BE2C (cell line): ENCODE measurements at places on chromosomes 5 and 9.

- DNase-seq = no peak
Observed at GRCh38 chr9:33148367-33149014, 18.6 kb downstream of the B4GALT1 start.

DNA sequence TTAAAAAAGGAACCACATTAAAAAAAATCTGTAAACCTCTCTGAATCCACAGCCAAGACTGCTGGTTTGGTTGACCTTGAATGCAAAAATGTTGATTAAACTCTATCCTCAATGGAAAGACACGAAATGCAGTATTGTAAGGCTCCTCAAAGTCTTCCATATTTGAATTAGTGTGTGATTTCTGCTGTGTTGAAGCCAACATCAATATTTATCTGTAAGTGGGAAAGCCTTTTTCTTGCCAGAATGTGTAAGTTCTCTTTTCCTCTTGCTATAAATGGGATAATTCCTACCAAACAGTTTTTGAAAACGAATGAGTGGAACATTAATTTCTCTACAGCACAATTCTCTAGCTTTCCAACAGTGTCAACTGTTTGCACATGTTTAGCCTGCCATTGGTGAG, 422.1 kb upstream of the TNC start:
- no peak for DNase-seq

- peak; percentile 87 for DNase-seq
Observed at GRCh38 chr5:139392678-139393496, 2.0 kb downstream of the PROB1 start.

GRCh38 chr5:102283102-102283797, 12.8 kb downstream of the SLCO4C1 start:
- no peak for DNase-seq

GRCh38 chr9:86637515-86637914, 283.3 kb upstream of the TUT7 start:
- DNase-seq = peak; percentile 46

GRCh38 chr9:78866207-78867132, 569.5 kb downstream of the PSAT1 start:
- DNase-seq = no peak

GRCh38 chr5:133519191-133519590, 93.2 kb downstream of the FSTL4 start:
- DNase-seq = no peak

GRCh38 chr5:181039931-181040630, at the start of gene BTNL9:
Gene BTNL9, plus strand, starts transcription at chr5:181040266. Its CDS starts 5,224 bp downstream, at chr5:181045490.
- DNase-seq = no peak

GRCh38 chr5:153099328-153099727, 391.1 kb upstream of the GRIA1 start:
- DNase-seq = no peak

DNA sequence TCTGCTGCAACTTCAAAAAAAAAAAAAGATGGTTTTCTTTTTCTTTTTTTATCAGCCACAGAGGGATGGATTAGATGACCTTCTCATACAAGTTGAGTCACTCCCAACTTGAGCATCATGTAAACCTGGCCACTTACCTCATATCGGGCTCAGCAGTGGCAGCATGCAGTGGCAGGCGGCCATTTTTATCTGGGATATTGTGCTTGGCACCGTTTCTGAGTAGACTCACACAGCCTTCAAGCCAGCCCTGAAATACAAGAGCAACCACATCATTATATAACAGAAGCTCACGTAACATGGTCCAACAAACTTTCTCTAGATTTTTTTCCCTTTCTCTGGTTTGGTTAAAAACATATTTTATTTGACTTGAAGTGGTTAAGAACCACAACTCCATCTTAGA, 62.6 kb downstream of the ANKRD55 start:
- no peak for DNase-seq

DNA sequence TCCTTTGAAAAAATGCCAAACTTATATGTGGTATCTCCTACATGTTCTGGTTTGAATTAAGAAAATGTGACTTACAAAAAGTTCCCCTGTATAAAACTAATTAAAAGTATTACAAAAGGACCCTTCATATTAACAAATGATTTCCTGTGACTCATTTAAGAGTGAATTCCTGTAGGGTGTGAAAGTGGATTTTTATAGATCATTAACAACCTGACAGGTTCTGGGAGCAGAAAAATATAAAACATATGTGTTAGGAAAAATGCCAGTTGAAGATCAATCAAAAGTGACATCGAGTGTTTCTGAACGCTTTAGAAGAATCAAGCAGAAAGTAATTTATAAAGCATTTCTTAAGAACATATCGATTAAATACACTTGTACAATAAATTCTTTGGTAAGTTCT, 35.5 kb downstream of the CAMK4 start:
- no peak for DNase-seq

DNA sequence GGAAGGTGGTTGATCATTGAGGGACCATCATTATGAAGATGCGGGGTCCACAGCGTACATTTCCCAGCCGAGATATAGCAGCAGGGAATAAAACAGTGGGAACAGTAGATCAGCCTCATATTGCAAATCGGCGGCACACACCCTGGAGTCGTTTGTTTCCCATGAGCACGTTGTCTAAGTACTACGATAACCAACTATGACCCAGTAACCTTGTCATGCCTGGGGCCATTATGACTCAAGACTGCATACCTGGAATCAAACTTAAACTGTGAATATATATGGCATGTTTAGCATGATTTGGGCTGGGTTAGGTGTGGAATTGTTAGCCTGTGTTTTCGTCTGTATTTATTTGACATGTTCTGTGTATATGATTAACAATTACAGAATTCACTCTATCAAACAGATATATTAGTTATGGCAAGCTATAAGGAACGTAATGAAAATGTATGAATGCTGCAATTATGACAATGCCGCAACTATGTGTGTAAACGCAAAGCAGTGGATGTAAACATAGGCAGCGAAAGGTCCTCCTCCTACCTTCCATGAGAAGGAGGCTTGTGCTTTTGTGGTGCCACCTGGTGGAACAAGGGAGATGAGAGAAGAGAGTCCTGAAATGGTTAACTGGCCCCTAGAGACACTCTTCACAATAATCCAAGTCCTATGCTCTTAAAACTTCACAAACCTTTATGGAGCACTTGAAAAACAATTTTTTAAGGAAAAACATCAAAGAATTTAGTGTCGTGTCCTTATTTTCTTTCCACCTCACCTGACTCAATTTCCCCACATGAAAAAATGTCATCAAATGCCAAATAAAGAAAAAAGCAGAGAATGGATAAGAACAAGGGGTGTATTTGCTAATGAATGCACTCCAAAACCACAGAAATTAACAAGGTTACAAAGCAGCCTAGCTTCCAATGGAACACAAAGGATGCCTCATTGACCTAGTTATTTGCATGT, 47.1 kb downstream of the SEMA5A start:
- peak; percentile 23 for DNase-seq

GRCh38 chr5:17890501-17890900, 256.2 kb downstream of the TAF11L14 start:
- DNase-seq = no peak

GRCh38 chr9:34570376-34570775, 19.1 kb downstream of the CNTFR start:
- DNase-seq = peak; percentile 43

DNA sequence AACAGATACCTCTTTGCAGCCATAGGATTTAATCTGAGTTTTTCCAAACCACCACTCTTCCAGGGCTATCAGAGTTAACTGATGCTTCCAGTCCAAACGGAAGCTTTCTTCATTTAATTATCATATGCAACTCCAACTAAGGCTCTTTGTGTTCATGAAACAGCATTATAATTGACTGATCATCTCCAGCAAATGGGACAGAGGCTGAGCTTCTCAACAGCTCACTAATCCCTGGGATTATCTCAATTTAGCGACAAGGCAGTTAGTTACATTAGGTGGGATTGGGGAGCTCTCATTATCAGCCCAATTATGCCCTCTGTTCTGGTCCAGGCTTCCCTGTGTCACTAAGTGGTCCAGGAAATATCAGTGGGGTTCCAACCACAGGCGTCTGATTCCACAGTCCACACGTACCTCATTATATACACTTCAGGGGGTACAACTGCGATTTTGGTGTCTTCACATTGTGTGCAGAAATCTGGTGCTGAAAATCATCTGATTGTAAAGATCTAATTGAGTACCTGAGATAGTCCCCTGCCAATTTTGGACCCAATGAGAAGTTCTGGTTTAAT, 313.5 kb upstream of the PANK3 start:
- no peak for DNase-seq
